ENCODE measurements at places on chromosomes 13 and 19.

GRCh38 chr13:42337808-42338600 is 66.1 kb downstream of the AKAP11 start:
- no peak for DNase-seq

DNA sequence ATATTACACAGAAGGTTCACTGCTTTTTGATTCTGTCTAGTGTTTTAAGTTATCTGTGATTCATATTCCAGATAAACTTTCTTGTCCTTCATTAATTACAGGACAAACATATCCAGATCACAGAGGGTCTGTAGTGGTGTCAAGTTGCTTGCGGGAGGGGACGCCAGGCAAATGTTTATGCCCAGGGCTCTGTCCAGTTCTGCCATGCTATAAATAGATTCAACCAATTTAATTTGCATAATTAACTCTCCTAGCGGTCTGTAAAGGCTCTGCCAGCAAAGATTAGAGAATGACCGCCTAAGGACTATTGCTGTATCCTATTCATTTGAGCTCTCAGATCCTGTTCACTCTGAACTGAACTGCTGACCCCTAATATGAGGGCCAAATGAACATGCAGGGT is 59.7 kb upstream of the TRPC4 start:
- DNase-seq = no peak

GRCh38 chr19:47374876-47375693 is 26.0 kb downstream of the DHX34 start:
- no peak for DNase-seq

DNA sequence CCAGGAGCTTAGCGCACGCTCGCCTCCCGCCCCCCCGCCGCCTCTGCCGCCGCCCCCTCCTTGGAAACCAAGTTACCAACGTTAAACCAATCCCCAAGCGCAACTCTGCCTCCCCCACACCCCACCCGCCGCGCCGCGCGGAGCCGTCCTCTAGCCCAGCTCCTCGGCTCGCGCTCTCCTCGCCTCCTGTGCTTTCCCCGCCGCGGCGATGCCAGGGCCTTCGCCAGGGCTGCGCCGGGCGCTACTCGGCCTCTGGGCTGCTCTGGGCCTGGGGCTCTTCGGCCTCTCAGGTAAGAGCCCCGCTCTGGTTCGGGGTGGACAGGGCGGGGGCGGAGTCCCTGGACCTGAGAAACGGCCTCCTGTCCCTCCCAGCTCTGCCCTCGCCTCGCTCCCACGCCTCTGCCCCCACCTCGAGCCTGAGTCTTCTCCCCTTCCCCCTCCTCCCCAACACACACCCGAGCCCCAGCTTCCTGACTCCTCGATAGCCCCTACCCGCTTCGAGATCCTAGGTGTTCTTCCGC is at the start of gene ICAM5:
ICAM5 (plus strand) TSS at position 117 of the 521 bp plus-strand sequence; CDS start at position 209, 92 bp downstream.
- peak; percentile 61 for DNase-seq

GRCh38 chr13:37074703-37075102 is 15.2 kb upstream of the SUPT20H start:
- DNase-seq = no peak

- no peak for DNase-seq
Measured at GRCh38 chr19:53463263-53463662, 4.3 kb upstream of the ZNF813 start.

GRCh38 chr19:30371161-30371836 is 885 bp upstream of the ZNF536 start:
- no peak for DNase-seq

- DNase-seq = no peak
Measured at GRCh38 chr19:51948975-51949374, 21.7 kb downstream of the ZNF613 start.

- no peak for DNase-seq
Measured at GRCh38 chr13:98462946-98463345, 114.0 kb downstream of the STK24 start.

Data from stimulated activated CD8-positive, alpha-beta memory T cell treated with anti-CD3 and anti-CD28 coated beads, Interleukin-7, amount 100 ng/mL, for 4 hours (primary cell).